ENCODE measurements at places on chromosomes 7 and 10.

GRCh38 chr10:127278001-127278400 lies 81.6 kb upstream of the INSYN2A start:
- DNase-seq: no peak

GRCh38 chr7:78879206-78879605 lies 574.3 kb downstream of the MAGI2 start:
- no peak for DNase-seq

DNA sequence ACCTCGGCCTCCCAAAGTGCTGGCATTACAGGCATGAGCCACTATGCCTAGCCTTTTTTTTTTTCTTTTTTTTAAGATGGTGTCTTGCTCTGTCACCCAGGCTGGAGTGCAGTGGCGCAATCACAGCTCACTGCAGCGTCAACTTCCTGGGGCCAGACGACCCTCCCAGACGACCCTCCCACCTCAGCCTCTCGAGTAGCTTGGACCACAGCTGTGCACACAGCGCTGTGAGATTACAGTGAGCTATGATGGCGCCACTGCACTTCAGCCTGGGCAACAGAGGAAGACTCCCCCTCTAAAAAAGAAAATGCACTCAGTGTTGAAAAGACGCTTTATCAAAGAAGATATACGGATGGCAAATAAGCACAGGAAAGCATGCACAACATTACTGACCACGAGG lies 16.5 kb upstream of the WIPI2 start:
- no peak for DNase-seq

DNA sequence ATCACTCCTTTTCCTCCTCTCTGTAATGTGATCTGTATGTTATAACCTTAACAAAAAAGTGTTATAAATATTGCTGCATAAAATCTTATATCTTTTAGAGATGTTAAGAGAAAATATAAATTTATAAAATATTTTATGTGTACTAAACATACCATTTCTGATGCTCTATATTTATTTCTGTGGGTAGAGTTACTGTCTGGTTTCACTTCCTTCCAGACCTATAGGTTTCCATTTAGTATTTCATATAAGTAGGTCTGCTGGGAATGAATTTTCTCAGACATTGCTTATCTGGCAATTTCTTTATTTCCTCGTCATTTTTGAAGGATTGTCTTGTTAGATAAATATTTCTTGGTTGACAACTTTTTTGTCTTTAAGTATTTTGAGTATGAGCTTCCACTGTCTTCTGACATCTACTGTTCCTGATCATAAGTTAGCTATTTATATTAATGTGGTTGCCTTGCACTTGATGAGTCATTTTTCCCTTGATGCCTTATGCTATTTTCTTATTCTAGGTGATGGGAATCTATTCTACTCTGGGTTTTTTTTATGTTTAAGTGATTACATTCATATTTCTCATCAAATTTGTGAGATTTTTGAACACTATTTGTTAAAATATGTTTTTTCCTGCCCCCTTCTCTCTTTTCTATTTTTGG lies 11.2 kb upstream of the THSD7A start:
- DNase-seq: no peak

DNA sequence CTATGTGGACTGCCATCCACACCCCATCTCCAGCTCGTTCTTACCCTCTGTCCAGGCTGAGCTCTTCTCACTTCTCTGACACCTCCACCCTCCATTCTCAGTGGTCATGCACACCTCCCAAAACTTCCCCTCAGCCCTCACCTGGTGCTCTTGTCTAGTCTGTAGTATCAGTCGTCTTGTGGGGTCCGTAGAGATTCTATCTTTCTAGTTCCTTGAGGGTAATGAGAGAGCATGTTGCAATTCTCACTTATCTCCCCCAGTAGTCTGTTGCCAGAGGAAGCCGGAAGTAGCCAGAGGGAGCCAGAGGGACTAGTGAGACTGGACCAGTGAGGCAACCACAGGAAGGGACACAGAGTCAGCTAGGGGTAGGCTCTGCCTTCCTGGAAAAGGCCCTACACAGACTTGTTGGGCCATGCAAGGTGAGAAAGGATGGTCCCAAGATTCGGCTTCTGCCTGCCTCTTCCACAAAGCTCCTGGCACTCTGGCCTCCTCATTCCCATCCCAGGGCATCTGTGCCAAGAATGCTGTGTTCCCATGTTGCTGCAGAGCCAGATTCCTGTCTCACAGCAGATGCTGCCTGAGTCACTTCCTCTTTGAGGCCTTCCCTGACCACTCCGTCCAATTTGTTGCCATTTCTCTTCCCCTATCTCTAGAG lies 50.6 kb upstream of the DUSP5 start:
- peak; percentile 83 for DNase-seq

DNA sequence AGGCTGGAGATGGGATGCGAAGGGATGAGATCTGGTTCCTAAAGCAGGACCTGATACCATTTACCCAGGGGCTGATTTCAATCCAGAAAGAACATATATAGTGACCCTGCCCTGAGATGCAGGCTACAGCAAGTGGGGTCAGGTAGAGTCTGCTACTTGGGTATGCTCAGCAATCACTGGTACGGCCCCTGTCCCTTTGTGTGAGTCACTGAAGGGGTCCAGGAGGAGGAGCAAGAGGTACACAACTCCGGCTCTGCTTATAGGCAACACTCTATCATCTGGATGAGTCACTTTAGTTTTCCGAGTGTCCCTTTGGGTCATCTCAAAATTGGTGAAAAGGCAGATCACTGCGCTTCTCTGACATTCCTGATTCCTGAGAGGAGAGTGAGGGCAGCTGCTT lies 79.6 kb upstream of the SORCS1 start:
- DNase-seq: no peak

GRCh38 chr10:117441361-117441760 lies 66.1 kb upstream of the PDZD8 start:
- DNase-seq: no peak

DNA sequence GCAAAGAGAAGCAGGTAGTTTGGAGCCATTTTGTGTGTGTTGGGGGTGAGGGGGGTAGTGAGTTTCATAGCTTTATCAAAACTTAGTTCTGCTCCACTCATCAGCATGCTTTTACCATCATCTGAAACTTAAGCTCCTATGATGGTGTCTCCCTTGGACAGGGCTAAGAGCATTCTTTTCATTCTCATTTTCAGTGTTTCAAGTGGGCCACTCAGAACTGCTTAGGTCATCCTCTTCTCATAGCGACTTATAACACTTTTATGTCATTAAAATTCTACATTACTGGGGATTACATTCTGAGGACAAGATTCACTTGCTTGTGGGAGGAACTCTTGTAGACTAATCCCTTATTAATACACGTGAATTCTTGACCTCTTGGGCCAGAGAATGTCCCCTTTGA lies 649.4 kb downstream of the SUGCT start:
- DNase-seq: no peak

DNA sequence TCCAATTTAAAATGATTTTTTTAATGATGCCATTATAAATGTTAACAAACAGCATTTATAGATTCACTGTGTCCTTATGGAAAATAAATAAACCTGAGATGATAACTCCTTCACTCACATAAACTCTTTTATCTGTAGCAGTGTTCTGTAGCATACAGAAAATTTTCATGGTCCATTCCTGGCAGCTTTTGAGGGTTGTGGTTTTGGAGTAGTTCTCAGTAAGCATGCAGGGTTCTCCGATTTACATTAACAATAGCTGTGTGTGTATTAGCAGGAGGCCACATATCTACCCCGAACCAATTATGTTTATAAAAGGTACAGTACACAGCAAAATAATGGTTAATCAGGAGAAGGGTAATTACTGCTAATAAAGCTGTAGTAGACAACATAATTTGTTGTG lies 162.7 kb downstream of the CDCA7L start:
- DNase-seq: no peak

GRCh38 chr7:131882321-131882720 lies 325.9 kb upstream of the PODXL start:
- DNase-seq: no peak

GRCh38 chr7:131688738-131689661 lies 132.6 kb upstream of the PODXL start:
- DNase-seq: no peak

DNA sequence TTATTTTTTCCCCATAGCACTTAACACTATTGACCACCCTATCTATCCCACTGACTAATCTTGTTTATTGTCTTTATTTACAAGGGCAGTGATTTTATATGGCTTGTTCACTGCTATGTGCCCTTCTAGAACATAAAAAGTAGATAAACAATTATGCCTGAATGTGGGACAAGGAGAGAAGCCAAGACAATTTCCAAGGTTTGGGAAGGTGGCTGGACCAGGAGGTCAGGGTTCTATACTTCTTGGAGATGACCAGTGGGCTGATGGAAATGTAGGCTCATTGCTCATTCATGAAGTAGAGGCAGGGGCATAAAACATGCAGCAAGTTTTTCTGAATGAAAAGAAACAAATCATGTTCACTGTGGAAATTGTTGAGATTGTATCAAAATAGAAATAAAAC lies 11.5 kb downstream of the IGFBP3 start:
- no peak for DNase-seq

DNA sequence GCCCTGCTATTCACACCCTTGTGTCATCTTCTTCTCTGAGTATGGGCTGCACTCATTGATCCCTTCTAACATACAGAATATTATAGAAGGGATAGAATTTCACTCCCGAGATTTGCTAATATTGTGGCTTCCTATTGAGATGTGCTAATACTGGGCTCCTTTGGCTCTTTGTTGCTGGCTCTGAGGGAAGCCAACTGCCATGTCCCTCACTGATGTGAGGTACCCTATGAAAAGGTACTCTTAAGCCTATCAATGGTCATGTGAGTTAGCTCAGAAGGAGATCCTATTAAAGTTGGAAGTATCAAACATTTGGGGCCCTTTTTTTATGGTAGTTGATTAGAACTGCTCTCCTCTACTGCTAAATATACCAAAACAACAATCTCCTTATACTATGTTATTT lies 665.2 kb upstream of the ZWINT start:
- no peak for DNase-seq

- no peak for DNase-seq
These were observed 517.0 kb upstream of the TEX47 start for GRCh38 chr7:89312551-89312950.

DNA sequence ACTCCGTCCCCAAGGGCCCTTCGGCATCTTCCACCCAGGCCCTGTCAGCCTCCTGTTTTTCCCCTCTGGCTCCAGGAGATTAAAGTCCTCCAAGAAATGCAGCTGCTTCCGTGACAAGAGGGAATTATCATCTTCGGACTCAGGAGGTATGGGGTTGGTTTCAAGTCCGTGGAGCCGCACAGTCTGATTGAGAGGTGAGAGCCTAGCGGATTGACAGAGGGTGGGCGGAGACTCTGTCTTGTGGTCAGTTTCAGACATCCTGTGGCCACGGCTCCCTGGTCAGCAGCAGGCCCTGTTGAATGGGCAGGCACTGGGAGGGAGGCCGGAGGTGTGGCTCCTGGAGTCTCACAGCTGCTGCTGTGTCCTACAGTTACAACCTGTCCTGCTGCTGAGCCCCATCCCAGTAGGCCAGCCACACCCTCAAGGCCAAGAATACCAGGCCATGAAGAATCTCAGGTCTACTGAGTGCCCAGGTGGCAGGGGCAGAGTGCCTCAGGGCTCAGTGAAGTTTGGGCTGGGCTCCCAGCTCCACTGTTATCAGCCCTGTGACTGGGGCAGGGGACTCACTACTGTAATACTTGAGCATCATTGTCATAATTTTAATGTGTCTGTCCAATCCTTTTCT lies 49.3 kb upstream of the ZNF716 start:
- no peak for DNase-seq

DNA sequence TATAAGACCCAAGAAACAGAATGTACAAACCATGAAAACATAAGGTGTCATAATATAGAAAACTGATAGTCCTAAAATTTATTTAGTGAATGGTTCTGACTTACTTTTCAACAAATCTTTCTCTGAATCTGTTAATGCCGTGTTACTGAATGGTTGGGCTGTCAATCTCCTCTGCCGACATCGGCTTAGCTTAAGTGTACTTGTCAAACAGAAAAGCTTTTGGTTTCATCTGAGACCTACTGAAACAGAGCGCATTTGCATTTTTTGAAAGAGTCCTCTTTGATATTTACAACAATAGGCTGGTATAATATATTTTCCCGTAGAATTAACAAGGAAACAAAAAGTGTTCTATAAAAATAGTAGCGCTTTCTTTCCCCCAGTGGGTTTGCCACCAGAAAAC lies 120.9 kb upstream of the ZNF804B start:
- DNase-seq: no peak

DNA sequence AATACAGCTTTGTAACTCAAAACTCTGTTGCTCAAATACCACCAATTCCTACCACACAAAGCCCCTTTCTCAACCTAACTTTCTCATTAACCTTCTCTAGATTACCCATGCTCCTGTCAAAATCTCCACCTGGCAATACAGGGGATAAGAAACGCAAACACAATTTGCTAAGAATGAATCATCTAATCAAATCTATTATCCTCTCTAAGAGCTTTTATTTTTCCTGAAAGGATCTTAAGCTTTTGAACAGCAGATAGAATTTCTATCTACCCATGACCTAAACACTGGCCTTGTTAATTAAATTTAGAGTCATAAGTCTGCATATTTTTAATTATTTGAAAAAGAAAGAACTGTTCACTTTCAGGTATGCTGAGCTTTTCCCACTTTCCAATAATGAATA lies 98.3 kb downstream of the HBP1 start:
- DNase-seq: no peak

GRCh38 chr10:45377858-45378257 lies 3.8 kb downstream of the ALOX5 start:
- DNase-seq: no peak

DNA sequence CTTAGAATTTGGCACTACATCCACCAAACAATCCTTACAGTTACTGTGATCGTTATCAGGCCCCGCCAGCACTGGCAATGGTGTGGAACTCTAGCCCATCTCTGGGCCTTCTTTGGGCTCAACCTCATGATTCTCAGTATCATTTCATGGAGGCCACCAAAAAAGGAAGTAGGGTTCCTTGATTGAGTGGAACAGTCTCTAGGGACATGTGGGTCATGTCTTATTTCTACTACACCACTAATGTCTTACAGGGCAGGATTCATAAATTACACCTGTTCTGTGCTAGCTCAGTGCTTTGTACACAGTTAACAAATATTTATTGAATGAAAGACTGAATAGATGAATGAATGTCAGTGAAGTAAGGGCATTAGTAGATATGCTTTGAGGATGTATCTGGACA lies 53.9 kb downstream of the AP3M1 start:
- no peak for DNase-seq

DNA sequence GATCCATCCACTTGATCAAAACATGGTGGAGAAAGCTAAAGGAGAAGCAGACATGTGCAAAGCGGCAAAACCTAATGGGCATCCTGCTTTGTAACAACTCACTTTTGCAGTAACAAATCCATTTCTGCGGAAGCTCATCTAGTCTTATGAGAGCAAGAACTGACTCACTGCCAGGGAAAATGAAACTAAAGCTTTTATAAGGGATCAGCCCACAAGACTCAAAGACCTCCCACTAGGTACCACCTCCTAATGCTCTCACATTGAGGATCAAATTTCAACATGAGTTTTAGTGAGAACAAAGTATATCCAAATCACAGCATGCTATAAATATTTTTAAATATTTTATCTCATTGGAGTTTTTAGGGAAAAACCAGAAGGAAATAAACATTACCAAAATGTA lies 120.1 kb upstream of the GNAI1 start:
- no peak for DNase-seq

GRCh38 chr7:34973400-34973760 lies 63.9 kb downstream of the DPY19L1 start:
- DNase-seq: no peak

- no peak for DNase-seq
These were observed 233.4 kb downstream of the GPR37 start for GRCh38 chr7:124532166-124532565.
